Activated T-cell treated with anti-CD3 and anti-CD28 coated beads for 48 hours (primary cell): ENCODE measurements at places on chromosomes 6 and 20.

- no peak for DNase-seq
These were observed 84.2 kb upstream of the E2F3 start for GRCh38 chr6:20317430-20317829.

- DNase-seq = no peak
These were observed 231.3 kb upstream of the MAP3K7 start for GRCh38 chr6:90818163-90818562.

- DNase-seq = no peak
These were observed 178.4 kb upstream of the EYA4 start for GRCh38 chr6:133062696-133063306.

- DNase-seq = peak; percentile 22
These were observed 43.3 kb downstream of the IRAK1BP1 start for GRCh38 chr6:78910591-78911171.

DNA sequence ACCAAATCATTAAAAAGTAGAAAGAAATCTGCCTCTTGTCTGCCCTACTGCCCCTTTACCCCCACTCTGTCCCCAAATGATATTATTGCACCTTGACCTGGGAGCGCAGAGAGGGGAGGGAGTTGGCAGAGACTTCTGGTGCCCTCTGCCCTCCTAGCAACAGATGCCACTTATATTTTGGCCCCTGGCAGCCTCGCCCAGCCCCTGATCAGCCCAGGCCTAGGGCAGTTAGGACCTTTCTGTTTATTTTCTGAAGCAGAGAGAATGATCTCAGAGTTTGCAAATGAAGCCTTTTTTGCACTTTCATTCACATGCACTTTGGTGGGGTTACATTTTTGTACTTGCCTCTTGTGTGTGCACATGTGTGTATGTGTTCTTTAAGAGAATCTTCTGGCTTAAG lies 8.4 kb upstream of the SGK2 start:
- no peak for DNase-seq

DNA sequence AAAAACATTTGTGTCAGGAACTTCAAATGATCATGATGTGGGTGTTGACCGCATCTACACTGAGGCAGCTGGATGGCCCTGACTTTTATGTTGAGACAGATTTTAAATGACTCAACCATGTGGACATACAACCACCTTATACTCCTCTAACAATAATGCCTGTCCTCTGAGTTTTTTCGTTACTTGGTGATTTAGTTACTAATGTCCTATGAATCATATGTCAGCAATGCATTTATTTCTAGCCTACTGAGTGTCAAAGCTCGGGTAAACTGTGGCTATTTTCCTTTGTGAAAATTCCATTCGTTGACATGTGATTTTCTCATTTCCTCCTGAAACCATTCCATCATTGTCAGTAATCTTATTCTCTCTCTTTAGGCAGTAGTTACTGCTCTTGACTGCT lies 38.9 kb upstream of the NKX2-4 start:
- DNase-seq = no peak

- no peak for DNase-seq
These were observed 51.0 kb upstream of the TFAP2A start for GRCh38 chr6:10465629-10466499.

- DNase-seq = no peak
These were observed 48.6 kb downstream of the TOX2 start for GRCh38 chr20:43963233-43963632.
